ENCODE measurements at places on chromosomes 2 and 18.

DNA sequence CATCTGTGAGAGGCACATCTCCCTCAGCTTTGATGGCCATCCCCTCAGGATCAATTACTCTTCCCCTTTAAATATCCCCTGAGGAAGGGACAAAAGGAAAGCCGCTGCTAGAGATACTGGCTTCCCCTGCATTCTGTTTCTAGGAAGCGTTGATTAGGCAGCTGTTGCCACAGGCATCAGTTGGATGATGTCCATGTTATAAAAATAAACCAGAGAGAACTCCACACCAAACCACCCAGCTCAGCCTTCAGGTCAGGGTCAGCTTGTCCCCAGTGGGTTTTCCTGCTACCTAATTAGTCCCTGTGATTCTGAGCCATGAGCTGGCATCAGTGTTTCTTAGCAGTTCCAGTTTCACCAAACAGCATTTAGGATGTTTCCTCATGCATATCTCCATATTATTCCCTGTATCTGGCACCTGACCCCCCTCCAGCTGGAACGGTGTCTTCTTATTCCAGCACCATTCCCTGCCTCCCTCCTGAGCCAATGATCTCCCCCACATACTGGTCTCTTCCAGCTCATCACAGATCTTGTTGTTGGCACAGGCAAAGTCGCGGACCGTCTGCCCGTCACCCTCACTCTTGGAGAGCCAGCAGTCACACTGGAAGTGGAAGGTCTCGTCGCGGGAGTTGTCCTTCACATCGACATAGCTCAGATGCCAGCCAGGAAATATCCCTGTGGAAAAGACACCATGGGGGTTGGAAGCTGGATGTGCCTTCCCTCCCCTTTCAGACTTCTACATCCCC lies 168.4 kb downstream of the LOXHD1 start:
- no peak for DNase-seq

- DNase-seq, result peak; percentile 59
These were observed 17.7 kb upstream of the SP3 start for GRCh38 chr2:173982918-173983317.

GRCh38 chr2:10860081-10860813 lies 47.7 kb upstream of the PDIA6 start:
- no peak for DNase-seq

DNA sequence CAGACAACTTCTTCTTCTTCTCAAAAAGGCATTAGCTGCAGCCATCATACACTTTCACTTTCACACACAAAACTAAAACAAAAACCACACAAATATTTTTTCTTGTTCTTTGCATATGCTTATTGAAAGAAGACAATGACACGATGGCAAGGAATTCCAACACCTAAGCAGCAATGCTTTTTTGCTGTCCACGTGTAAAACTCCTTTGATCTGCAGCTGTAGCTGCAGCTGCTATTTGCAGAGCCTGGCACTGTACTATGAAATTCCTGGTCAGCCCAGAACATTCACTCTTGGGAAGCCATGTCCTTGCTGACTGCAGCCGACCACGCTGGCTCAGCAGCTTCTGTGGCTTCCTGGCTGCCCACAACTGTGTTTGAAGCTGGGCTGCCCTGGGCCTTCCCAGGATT lies 316.2 kb downstream of the CDH2 start:
- DNase-seq, result peak; percentile 87

- no peak for DNase-seq
These were observed 52.0 kb upstream of the TRIM43 start for GRCh38 chr2:95539836-95540235.

DNA sequence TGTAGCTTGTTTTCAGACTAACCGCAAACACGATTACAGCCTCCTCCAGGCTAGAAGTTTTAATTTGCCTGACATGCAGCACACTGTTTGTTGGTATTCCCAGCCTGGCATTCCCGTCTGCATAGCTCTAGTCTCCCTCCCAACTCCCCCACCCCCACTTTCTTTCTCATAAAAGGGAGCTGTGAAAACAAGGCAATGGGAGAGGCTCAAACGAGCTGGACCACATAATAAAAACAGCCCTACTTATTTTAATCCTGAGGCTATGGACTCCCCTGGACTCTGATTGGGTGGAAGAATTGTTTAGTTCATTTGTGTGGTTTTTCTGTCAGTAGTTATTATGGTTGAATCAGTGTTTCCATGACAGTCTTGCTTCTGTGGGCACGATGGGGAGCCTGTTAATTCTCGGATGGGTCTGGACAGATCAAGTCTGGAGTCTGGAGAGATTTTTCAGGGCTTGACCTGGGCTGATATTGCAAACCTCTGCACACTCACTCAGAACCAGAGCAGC lies 1.2 kb downstream of the STON1 start:
- no peak for DNase-seq

GRCh38 chr2:54966165-54966832 lies 84.0 kb downstream of the RTN4 start:
- DNase-seq, result no peak

DNA sequence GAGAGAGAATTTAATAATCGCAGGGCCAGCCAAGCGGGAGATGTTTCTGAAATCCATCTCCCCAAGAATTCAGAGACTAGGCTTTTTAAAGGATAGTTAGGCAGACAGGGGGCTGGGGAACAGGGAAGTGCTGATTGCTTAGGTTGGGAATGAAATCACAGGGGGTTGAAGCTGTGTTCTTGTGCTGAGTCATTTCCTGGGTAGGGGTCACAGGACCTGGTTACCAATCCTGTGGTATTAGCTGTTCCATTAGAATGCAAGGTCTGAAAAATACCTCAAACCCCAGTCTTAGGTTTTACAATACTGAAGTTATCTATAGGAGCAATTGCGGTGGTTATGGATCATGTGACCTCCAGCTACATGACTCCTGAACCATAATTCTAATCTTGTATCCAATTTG lies 4.6 kb downstream of the SP140 start:
- no peak for DNase-seq

GRCh38 chr18:23213200-23213599 lies 77.9 kb downstream of the CABLES1 start:
- no peak for DNase-seq

DNA sequence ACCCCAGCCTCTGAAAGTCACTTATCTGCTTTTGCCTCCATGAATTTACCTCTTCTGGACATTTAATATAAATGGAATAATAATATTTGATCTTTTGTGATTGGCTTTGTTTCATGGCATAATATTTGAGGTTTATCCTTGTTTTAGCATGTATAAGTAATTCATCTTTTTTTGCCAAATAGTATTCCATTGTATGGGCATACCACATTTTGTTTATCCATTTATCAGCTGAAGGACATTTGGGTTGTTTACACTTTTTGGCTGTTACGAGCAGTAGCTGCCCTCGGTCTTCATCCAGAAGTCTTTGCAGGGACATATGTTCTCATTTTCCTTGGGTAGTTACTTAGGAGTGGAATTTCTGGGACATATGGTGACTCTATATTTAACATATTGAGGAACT lies 53.0 kb upstream of the SMIM21 start:
- DNase-seq, result no peak

DNA sequence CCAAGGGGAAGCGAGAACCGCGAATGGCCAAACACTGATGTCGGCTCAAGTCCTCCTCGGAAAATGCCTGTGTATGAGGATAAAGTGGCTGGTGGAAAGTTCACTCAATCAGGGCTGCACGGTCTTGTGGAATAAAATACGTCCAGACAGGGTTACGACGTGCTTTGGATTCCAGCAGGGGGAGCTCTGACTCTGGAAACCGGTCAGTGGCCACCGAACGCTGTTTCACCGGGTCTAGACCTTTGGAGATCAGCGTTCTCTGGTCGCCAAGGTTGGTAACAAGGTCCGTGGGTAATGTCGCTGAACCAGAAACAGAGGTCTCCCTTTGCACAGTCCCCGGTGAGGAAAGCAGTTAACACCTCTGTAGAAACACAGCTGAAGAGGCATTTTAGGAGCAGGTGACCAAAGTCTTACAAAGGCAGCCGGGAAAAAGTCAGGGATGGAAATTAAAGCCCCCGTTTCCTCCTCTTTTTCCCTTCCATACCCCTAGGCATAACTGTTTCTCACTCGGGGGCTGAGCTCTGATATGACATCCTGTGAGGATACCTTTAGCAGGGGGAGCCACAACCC lies 47.8 kb downstream of the CDCA7 start:
- DNase-seq, result peak; percentile 100

GRCh38 chr2:1988049-1988448 lies 243.7 kb upstream of the PXDN start:
- no peak for DNase-seq

GRCh38 chr2:39175026-39175812 lies 54.4 kb upstream of the SOS1 start:
- DNase-seq, result no peak

GRCh38 chr2:1907291-1907690 lies 163.0 kb upstream of the PXDN start:
- no peak for DNase-seq

GRCh38 chr2:235836491-235836911 lies 331.7 kb downstream of the GBX2 start:
- peak; percentile 43 for DNase-seq

DNA sequence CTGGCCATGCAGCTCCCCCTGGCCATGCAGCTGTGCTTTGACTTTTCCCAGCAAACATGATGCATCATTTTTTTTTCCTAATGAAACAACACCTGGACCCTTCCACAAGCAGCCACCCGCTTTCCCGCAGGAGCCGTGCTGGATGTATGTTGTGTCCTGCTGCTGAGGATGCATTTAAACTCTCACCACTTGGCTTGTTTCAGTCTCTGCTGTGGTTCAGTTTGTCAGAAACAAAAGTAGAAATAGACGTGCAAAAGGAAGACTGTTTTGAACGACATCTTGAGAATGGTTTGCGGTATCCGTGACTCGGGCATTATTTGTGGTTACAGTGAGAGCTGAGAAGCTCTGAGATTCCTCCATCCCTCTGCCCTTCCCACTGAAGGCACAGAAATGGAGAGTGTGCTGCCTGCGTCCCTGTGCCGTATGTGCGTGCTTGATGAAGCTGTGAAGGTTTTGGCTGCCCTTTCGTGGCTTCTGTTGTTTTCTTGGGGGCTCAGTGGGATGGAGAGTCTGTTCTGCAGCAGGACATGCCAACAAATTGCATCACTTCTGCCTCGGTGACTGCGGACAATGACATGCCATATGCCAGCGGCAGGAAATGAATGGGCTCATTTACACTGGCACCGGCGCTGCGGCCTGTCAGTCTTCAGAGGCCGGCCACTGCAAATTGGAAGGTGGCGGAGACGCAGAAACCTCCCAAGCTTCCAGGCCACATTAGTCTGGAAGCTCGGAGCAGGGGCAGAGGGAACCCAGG lies 417.7 kb upstream of the SALL3 start:
- DNase-seq, result no peak

GRCh38 chr2:175606010-175606841 lies 395.8 kb downstream of the LNPK start:
- peak; percentile 77 for DNase-seq

DNA sequence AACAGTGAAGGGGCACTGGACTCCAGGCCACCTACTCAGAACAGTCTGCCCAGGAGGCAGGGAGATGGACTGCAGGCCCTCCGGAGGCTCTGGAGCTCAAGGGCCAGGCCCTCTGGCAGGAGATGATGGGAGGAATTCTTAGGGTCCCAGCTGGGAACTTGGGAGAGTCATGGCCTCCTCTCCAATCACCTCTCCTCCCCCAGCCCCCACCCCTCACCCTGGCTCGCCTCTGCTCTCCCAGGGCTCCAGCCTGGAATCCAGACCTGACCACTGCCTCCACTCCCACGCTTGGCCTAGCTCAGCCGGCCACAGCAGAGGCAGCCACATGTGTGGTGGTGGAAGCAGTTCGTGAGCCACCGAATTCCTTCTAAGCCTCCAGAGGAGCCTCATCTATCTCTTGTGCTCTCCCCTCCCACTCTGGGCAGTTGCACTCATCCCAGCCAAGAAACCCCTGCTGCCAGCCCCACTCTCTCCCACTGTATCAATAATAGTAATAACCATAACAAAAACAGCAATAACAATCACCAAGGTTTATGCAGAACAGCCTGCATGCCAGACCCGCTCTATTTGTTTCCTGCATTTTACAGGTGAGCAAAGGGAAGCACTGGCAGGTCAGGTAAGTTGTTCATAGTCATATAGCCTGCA lies 67.4 kb downstream of the TNS1 start:
- DNase-seq, result no peak

DNA sequence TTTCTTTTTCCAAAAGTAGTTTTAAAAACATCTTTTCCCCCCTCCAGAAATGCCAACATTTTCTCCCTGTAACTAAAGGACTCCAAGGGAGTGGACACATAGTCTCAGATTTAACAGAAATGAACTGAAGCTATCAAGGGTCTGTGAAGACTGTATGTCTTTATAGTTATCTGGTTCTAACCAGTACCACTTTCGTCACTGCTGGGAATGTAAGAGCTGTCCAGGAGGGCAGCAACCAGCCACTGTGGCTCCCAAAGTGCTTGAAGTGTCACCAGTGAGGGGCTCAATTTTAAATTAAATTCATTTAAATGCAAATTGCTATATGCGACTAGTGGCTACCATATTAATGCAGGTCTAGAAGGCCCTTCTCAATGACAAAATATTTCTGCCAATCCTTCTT lies 15.0 kb downstream of the RNF149 start:
- no peak for DNase-seq

DNA sequence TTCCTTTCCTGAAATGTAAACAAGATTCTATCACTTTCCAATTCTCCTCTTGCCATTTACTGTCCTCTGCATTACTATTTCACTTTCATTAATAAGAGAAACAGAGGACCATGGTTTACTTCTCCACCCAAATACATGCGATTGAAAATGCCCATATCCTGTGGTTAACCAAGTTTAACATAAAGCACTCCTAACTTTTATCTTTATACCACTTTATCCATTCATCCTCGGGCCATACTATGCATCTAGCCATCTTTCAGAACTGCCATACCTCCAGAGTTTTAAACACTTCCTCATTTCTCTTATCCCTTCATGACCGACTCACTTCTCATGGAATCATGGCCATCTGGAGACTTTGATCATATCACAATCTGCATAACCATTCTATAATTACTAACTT lies 1182.3 kb downstream of the CNTNAP5 start:
- no peak for DNase-seq

- no peak for DNase-seq
These were observed 235.6 kb upstream of the ZNF521 start for GRCh38 chr18:25587545-25587944.

DNA sequence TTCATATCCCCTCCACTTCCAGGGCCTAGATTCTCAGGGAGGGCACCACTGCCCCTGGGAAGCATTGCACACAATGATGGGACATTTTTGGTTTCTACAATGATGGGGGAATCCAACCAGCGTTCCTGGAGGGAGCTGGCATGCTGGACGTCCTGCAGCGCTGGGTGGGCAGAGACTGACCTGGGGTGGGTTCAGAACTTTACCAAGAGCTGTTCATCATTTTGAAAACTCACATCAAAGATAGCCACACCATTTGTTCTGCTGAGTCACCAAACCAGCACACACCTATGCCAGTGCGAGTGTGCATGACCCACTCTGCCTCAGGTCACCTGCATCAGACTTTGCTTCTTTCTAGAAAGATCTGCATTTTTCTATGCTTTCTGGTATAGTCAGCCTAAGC lies 14.1 kb upstream of the ARMC9 start:
- DNase-seq, result no peak

- no peak for DNase-seq
These were observed 123.9 kb downstream of the MC4R start for GRCh38 chr18:60248336-60249330.

GRCh38 chr2:232551250-232551638 lies 755 bp downstream of the EIF4E2 start:
- peak; percentile 39 for DNase-seq

- peak; percentile 93 for DNase-seq
These were observed 1.8 kb upstream of the TCF4 start for GRCh38 chr18:55589625-55590291.

- no peak for DNase-seq
These were observed 408.7 kb upstream of the HS6ST1 start for GRCh38 chr2:128727404-128727803.

GRCh38 chr2:237045449-237045848 lies 40.2 kb upstream of the COPS8 start:
- no peak for DNase-seq

All from NCI-H510A treated with DMSO at 0.1 percent for 48 hours (cell line).